Regular cardiac myocyte (primary cell): ENCODE measurements at places on chromosomes 3 and 15. TPM values are rescaled to one million over a fixed set of nuclear protein-coding genes. Genes with fewer than 3 reads are reported as not detected.

CFAP91 gene
- total RNA-seq, result 0.38 and 0.85 TPM in 2 replicates

SLC22A14 gene
- 0.28 TPM in 1 of 2 replicates, not detected in the other for total RNA-seq

ARGFX gene
- total RNA-seq, result not detected in 2 replicates

ABCF3 gene
- 55.2 and 81.5 TPM in 2 replicates for total RNA-seq

SLC51A gene
- not detected in 2 replicates for total RNA-seq
